Stimulated activated CD8-positive, alpha-beta memory T cell treated with anti-CD3 and anti-CD28 coated beads, Interleukin-4, amount 100 ng/mL, for 4 hours (primary cell): ENCODE measurements at places on chromosomes 2 and 18.

DNA sequence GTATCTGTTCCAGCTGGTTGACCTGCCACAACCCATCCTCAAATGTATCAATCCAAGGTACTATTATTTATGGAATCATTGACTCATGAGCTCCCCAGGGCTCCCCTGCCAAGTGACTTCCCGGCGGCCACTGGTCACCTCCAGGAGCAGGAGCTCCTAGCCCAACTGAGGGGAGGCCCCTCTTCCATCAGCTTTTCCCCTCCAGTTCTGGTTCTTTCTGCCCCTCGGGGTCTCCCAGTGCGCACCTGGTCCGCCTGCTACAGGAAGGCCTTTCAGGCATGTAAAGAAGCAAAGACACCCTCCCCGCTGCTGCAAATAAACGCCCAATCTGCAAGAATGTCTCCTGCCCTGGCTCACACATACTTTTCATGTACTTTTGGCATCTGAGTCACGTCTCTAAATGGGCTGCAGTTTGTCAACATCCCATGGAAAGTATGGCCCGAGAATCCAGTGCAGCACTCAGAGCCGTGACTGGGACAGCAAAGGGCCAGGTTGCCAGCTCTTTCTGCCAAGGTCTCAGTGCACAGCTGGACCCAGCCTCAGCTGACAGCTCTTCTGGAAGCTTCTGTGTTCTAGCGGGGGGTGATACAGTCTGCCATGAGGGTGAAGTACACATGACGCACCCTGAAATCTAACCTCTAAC, 41.4 kb downstream of the KLHL29 start:
- no peak for DNase-seq

GRCh38 chr2:121690095-121690494, 40.8 kb upstream of the CLASP1 start:
- no peak for DNase-seq

DNA sequence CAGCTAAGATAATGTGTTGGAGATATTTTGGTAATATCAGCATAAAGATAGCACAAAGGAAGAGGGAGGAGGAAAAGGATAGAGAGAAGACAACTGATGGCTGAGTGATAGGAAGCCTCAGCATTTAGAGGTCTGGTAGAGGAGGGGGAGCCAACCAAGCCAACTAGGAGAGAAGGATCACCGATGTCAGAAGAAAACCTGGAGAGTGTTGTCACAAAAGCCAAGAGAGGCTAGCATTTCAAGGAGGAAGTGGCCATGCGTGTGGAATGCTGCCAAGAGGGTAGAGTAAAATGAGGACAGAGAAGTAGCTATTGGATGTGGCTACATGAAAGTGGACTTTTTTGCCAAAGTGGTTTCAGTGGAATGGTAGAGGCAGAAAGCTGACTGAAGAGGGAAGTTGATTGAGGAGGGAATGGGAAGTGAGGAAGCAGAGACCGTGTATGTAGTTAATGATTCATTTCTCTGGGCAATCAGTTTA, 34.3 kb downstream of the LCLAT1 start:
- DNase-seq: no peak

DNA sequence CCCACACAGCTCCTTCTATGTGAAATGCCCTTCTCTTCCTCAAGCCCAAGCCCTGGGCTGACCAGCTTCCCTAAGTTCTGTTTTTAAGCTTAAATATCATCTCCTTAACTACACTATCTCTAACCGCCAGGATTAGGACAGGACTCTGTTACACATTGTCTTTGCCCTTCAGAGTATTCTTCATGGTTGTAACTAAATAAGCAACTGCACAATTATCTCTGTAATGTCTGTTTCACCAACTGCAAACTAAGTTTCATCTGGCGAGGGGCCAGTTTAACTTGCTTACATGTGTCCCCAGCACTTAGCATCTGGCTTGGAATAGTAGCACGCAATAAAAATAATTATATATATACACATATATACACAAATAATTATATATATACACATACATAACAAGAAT, 1.1 kb upstream of the ERMN start:
- no peak for DNase-seq

DNA sequence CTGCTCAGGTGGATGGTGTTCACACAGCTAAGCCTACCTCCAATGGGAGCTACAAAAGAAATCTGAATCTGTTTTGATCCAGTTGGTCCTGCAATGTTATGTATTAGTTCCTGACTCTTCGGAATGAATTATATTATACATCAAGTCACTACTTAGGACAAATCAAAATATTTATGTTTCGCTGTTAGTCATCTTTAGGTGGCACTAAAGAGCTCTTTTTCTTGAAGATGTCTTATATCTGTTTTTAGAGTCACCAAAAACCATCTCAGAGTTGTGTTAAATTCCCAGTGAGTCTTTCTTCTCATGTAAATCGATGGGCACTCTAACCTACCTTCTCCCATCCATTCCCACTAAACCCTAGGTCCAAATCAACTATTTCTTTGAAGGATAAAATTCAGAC, 2.2 kb downstream of the DNER start:
- no peak for DNase-seq

DNA sequence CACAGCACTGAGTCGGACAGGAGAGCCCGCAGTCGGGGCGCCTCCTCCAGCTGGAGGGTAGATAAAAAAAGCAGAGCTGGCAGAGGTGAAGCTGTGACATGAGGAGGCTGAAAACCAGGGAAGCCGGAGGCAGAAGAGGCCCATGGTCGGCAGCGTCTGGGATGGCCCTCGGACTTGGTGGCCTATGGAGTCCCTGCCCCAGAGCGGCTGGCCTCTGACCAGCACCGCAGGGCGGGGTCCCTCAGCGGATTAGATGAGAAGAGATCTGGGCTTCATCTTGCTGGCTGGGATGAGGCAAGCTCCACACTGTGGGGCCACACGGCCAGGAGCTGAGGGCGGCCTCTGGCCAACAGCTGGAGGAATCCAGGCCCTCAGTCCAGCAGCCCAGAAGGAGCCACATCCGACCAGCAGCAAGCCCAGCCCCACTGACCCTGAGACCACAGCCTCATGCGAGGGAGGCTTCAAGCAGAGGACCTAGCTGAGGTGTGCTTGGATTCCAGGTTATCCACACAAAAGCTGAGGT, 174.1 kb downstream of the EIPR1 start:
- no peak for DNase-seq

GRCh38 chr2:207226243-207226642, 60.5 kb upstream of the KLF7 start:
- no peak for DNase-seq

GRCh38 chr2:128354726-128355470, 36.2 kb upstream of the HS6ST1 start:
- DNase-seq: no peak

DNA sequence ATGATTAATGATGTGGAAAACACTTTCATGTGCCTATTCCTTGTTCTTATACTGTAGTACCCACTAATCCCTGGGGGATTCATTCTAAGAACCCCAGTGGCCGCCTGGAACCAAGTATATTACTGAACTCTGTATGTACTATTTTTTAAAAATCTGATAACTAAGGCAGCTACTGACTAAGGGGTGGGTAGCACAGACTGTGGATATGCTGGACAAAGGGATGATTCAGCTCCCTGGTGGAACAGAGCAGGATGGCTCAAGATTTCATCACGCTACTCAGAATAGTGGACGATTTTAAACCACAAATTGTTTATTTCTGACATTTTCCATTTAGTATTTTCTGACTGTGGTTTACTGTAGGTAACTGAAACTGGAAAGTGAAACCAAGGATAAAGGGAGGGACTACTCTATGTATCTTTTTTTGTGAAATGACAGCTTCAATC, 41.8 kb upstream of the CDC42EP3 start:
- DNase-seq: no peak

- DNase-seq: no peak
These were observed 86.5 kb downstream of the PTGR3 start for GRCh38 chr18:75122334-75122958.

GRCh38 chr2:69169655-69170389, 156.8 kb downstream of the ANTXR1 start:
- DNase-seq: no peak

DNA sequence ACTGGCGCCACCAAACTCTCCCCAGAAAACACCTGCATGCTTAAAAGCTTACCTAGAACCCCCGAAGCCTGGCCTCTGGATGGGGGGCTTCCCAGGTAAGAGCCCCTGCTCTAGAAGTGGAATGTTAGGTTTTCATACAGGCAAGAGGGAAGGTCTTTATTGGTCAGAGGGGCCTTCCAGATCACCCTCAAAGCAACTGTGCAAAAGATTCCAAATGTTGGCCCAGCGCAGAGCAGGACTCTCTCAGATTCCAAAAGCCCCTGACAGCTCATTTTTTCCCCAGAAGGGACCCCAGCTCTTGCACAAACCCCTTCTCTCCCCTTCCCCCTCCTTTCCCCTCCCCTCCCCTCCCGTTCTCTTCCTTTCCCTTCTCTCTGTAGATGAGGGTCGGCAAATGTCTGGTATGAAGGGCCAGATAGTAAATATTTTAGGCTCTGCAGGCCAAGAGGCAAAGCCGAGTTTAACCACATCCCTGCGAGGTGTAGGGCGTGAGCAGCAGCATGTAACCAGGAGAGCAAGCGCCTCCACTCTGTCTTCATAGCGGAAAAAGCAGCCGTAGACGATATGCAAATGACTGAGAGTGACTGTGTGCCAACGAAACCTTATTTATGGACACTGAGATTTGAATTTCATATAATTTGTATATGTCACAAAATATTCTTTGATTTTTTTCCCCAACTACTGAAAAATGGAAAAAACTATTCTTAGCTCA, 116.9 kb downstream of the SMAD7 start:
- DNase-seq: peak; percentile 47

- no peak for DNase-seq
These were observed 10.4 kb upstream of the TMX3 start for GRCh38 chr18:68725346-68725745.

GRCh38 chr18:75041586-75041985, 167.4 kb downstream of the PTGR3 start:
- DNase-seq: no peak

DNA sequence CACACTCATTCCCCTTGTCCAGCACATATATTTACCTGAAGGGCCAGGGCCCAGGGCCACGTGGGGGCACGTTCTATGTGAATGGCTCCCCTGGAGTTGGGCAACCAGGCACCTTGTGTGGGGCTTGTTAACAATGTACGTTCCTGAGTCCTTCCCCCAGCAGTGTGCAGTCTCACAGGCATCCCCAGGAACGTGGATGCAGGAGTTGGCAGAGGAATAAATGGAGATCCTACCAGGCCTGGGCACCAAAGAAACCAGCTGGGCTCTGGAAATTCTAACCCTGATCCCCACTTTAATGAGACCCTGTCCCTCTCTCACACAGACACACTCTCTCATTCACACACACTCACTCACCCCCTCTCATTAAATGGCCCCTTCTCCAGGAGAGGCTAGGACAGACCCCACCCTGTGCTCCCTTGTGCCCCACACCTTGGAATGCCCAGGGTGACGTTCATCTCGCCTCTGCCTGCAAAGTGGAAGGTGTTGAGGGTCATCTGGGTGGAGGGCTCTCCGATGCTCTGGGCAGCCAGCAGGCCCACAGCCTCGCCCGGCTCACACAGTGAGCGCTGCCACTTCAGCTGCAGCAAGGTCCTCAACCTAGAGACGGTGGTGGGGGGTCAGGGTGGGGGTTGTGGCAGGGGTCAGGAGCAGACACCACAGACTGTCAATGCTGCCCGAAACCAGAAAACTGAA, 65.6 kb downstream of the POLR1A start:
- DNase-seq: no peak

GRCh38 chr2:97932975-97933662, 62.6 kb downstream of the TMEM131 start:
- no peak for DNase-seq

GRCh38 chr2:118861731-118862130, 14.3 kb upstream of the EN1 start:
- DNase-seq: no peak

- DNase-seq: no peak
These were observed 3.4 kb upstream of the CCDC88A start for GRCh38 chr2:55422876-55423665.

DNA sequence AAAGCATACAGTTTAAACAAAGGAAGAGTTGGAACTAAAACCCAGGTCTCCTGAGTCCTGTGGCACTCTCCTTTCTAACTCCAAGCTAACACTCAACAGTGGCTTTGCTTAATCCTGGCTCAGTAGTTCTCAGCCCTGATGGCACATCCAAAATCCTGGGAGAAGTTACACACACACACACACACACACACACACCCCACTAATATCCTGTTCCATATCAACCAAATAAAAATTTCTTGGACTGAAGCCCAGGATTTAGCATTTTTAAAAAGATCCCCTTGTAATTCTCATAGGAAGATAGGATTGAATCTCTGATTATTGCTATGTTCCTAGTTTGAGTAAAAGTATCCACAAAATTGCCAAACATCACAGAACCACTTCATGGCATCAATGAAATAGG, 136.1 kb upstream of the RIOK3 start:
- DNase-seq: no peak

DNA sequence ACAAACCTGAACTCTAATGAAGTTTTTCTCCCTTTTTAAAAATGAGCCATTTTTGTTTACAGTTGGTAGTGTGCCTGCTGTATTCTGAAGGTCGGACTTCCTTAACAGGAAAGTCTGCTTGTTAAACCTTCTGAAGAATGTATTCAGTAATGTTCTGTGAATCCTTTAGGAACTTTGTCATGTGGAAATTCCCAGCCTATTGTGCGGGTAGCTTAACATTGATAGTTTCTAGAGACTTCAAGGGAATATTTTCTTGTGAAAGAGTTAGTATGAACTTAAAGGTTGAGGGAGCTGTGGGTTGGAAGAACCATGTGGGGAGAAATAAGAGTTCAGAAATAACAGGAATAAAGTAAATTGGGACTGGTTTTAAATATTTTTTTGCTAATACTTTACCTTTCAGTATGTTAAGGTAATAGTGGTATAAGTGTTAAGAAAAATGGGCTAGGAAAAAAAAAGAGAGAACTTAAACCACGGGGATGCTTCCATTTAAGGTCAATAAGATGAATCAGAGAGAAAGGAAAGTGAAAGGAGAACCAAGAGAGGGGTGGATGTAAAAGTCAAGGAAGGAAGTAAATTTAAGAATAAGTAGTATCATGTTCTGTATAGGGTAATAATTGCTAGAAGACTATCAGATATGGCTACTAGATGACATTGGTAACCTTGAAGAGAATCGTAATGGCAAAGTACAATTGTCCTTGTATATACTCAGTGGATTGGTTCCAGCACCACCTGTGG, 90.5 kb downstream of the PMS1 start:
- no peak for DNase-seq

GRCh38 chr18:48949606-48950535, 894 bp downstream of the SMAD7 start:
- DNase-seq: no peak

GRCh38 chr2:106160786-106161261, 33.3 kb downstream of the UXS1 start:
- DNase-seq: no peak
